Neural progenitor cell (in vitro differentiated cells): ENCODE measurements at places on chromosomes 2 and 18. TPM values are rescaled to one million over a fixed set of nuclear protein-coding genes. Genes with fewer than 3 reads are reported as not detected.
A peak's percentile ranks its signal among the peaks of the same experiment; 100 is the strongest.

GRCh38 chr2:186582698-186583097 lies 7.2 kb upstream of the ITGAV start:
- H3K36me3 ChIP-seq, result no peaks in the 10 kb centered on the region
- peaks cover 14% of the 10 kb centered on the region for H3K4me1 ChIP-seq
- no peaks in the 10 kb centered on the region for H3K27me3 ChIP-seq
- no peak overlapping the region for H3K27ac ChIP-seq
- no peak overlapping the region for H3K4me3 ChIP-seq
- no peak for DNase-seq

DNA sequence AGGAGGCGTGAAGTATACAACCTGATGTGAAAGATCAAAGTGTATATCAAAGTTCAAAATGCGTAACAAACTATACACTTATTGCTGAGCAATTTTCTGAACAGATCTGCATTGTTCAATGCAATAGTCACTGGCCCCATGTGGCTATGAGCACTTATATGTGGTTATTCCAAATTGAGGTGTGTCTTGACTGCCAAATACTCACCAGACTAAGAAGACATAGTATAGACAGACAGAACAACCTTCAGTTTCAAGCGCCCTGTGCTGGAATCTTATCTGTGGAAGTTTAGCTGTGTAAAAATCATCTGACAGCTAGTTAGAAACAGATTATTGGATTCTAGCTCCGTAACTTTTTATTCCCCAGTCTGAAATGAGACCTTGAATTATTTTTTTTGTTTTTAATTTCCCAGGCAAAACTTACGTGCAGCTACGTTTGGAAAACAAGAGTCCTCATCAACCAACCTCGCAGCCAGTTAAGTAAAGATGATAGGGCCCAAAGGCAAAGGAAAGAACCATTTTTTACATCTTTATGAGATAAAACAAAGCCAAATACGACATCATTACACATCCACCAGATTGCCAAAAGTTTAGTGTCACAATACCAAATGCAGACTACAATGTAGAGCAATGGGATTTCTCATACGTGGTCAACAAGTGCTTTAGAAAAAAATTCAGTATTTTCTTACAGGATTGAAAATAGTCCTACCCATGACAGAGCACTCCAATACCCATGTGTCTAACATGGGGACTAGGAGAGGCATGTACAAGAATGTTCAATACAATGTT lies 37.2 kb downstream of the MBOAT2 start:
- no peaks in the 10 kb centered on the region for H3K36me3 ChIP-seq
- no peak overlapping the region for H3K27ac ChIP-seq
- no peaks in the 10 kb centered on the region for H3K4me1 ChIP-seq
- H3K27me3 ChIP-seq, result no peaks in the 10 kb centered on the region
- DNase-seq, result no peak
- no peak overlapping the region for H3K4me3 ChIP-seq

DNA sequence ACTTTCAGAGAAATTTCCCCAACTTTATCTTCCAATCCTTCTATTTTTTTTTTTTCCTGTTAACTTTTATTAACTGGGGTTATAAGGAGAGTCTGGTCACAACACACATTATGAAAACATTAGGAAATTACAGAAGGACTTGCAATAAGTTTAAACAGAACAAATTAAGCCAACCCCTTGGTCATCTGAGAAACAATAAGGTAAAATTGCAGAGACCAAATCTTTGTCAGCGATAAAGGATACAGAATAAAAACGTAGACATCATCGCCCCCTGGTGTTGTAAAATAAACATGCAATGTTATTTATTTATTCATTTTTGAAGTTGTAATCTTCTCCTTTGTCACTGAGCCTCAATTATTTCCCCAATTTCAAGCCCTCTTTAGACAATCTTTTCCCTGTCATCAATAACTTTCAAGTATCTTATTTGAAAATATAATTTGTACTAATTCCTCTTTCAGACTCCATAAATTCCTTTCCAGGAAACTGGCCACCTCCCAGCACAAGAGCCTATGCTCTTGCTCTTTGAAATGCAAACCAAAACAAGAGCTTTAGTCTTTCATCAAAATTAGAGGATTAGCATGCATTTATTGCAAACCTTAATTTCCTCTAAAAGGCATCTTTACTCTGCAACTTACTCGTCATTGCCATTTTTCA lies 19.5 kb downstream of the G6PC2 start:
- peak; percentile 47 for DNase-seq
- no peak overlapping the region for H3K4me3 ChIP-seq
- no peaks in the 10 kb centered on the region for H3K27me3 ChIP-seq
- no peak overlapping the region for H3K27ac ChIP-seq
- H3K4me1 ChIP-seq, result no peaks in the 10 kb centered on the region
- H3K36me3 ChIP-seq, result peaks cover 4% of the 10 kb centered on the region

GRCh38 chr2:98479959-98480524 lies 35.4 kb downstream of the INPP4A start:
- no peaks in the 10 kb centered on the region for H3K36me3 ChIP-seq
- H3K27ac ChIP-seq, result no peak overlapping the region
- DNase-seq, result no peak
- H3K4me1 ChIP-seq, result peaks cover 9% of the 10 kb centered on the region
- H3K27me3 ChIP-seq, result no peaks in the 10 kb centered on the region

GRCh38 chr2:171227066-171227782 lies 66.5 kb upstream of the TLK1 start:
- DNase-seq, result no peak
- no peak overlapping the region for H3K27ac ChIP-seq
- H3K4me1 ChIP-seq, result no peaks in the 10 kb centered on the region
- no peaks in the 10 kb centered on the region for H3K27me3 ChIP-seq

DNA sequence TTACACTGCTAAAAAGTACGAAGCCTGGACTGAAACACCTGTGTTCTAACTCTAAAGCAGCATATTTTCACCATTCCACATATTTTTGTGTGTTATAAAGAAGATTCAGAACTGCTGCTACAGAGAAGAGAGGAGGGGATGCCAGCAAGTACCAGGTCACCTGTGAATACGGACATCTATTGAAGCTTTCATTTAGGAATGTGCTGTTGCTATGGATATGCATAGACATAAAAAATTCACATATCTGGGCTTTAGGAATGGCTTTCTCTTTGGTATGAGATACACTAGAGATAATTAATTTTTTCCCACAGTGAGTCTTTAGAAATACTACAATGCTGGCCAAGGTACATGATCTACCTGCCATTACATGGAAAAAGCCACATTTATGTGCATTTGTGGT lies 238.5 kb downstream of the WDR7 start:
- H3K27me3 ChIP-seq, result no peaks in the 10 kb centered on the region
- H3K36me3 ChIP-seq, result no peaks in the 10 kb centered on the region
- DNase-seq, result no peak
- H3K4me1 ChIP-seq, result no peaks in the 10 kb centered on the region

- peak; percentile 88 for DNase-seq
- H3K4me1 ChIP-seq, result peaks cover 40% of the 10 kb centered on the region
- peaks cover 18% of the 10 kb centered on the region for H3K27me3 ChIP-seq
- peak overlapping the region; percentile 40 for H3K27ac ChIP-seq
These were observed 1.3 kb upstream of the ZNF516 start for GRCh38 chr18:76496194-76496890.

DNA sequence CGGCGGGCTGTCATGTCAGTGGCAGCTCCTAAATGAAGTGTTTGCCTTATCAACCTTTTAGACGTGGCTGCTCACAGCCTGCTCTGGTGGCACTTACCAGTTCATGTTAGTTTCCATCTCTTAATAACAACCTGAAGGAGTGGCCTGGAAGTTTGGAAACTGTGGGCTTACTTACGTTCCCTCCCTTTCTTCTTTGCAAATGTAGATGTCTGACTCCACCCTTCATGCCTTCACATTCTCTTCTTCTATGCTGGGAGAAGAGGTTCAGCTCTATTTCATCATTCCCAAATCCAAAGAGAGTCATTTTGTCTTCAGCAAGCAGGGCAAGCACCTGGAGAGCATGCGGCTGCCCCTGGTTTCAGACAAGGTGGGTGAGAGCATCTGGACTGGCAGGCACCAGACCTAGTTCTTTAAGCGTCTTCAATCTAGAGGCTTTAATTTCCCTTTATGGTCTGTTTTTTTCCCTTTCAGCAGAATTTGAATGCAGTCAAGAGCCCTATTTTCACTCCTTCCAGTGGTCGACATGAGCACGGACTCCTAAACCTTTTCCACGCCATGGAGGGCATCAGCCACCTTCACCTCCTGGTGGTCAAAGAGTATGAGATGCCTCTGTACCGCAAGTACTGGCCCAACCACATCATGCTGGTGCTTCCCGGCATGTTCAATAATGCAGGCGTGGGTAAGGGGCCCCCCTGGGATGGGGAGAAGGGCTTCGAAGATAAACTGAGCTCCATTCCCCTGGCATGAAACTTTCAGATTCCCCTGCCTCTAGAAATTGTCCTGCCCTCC lies 92.4 kb downstream of the ESCO1 start:
- H3K27me3 ChIP-seq, result no peaks in the 10 kb centered on the region
- no peaks in the 10 kb centered on the region for H3K4me1 ChIP-seq
- DNase-seq, result no peak
- no peak overlapping the region for H3K4me3 ChIP-seq
- no peak overlapping the region for H3K27ac ChIP-seq
- H3K36me3 ChIP-seq, result peaks cover 42% of the 10 kb centered on the region

DNA sequence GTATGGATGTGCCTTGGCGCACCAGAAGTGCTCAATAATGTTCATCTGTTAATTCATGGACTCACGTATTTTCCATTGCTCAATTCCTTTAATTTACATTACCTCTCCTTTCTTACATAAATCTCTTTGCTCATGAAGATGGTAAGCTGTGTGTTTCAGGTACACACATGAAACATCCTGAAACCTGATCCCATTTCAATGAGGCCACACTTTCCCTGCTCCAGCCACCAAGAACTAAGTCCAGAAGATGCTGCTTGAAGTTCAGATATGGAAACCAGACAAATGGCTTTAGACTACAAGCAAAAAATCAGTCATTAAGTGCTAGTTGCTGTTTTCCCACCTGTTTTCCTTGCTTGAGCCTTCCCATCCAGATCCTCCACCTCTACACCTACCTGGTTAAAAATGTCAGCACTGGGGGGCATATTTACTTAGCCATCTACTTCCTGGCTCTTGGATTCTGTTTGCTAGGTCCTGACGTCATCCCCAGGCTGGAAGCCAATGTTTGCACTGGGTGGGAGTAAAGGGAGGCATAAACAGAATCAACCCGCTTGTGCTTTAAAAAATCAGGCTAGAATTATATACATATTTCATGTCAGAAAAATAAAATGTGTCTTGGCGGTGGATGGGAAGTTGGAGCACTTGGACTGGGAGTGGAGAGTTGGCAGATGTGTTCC lies 309.7 kb downstream of the OSR1 start:
- H3K4me1 ChIP-seq, result no peaks in the 10 kb centered on the region
- H3K36me3 ChIP-seq, result no peaks in the 10 kb centered on the region
- DNase-seq, result no peak
- no peak overlapping the region for H3K4me3 ChIP-seq

TNP1 gene
- total RNA-seq, result not detected in 2 replicates

ASB18 gene
- not detected in 2 replicates for total RNA-seq
